ENCODE measurements at places on chromosomes 1 and 21. TPM values are rescaled to one million over a fixed set of nuclear protein-coding genes. Genes with fewer than 3 reads are reported as not detected.

DNA sequence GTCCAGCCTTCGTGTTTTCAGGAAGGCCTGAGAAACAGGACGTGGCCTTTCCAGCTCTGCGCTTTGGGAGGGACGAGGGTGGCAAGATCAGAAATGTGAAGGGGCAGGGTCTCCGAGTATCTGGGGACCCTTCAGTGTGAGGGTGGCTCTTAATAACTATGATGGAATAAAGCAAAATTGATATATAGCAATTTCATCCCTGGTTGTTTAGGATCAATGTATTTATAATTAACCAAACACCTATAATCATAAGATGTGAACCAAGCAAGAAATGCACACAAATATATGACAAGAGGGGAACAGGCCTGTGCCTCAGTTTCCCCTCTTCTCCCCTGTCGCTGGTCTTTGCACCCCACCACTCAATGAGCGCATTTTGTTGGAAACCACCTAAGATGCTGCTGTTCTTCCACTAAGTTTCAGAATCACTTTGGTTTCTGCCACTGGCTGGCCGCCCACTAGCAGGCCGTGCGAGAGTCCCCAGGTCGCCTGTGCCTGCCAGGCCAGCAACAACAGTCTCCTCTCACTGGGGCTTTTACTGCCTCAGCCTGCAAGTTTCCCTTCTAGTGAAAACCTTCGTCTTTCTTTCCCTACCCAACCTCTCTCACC is 36.6 kb downstream of the UBASH3A start:
- no peak for DNase-seq

DNA sequence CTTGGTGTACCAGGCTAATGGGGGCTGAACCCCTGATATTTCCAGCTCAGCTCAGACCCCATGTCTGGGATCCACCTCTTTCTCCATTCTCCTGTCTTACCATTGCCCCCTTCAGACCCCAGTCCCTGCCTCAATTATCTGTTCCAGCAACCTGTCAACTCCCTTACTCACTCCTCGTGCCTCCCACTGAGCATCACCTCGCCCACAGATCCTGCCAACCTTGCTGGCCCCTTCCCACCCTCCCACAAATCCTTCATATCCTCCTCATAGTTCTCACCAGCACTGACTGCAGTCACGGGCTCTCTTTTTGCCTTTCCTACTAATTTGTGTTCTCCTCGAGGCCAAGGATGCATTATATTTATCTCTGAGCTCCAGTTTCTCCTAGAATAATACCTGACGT is 62.9 kb downstream of the TMEM53 start:
- no peak for DNase-seq

GRCh38 chr1:245316784-245317183 is 162.0 kb downstream of the KIF26B start:
- no peak for DNase-seq

DNA sequence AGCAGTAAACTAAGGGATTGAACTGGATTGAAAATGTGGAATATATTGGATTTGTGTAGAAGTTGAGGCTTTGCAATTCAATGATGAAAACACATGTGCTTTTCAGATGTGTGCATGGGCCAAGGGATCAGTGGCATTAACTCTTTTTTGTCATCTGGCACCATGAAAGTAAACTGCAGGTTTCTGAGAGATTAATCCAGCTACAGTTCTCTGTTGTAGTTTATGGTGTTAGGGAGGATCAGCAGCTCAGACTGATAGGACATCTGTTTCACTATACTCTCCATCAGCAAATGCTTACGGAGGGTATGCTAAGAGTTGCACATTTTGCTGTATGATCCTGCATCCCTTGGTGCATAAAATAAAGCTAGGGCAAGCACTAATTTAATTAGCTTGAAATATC is 82.6 kb downstream of the C1orf21 start:
- DNase-seq = no peak

GRCh38 chr1:66415866-66416265 is 118.1 kb upstream of the SGIP1 start:
- no peak for DNase-seq

DNA sequence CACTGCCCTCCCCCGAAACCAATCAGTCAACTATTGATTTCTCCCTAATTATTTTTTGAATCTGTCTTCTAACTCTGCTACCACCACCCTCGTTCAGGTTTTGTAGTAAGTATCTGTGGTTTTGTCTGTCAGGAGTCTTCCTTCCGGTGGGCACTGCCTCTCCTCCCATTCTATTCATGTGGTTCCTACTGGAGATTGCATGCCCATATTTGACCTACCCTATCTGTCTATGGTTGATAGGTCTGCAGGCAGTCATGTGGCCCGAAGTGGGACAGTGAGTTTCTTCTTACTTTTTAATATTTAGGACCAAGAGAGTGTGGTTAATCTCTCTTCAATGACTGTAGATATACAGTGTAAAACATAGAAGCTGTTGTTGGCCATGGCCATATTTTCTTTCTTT is 17.8 kb upstream of the MAST2 start:
- no peak for DNase-seq

DNA sequence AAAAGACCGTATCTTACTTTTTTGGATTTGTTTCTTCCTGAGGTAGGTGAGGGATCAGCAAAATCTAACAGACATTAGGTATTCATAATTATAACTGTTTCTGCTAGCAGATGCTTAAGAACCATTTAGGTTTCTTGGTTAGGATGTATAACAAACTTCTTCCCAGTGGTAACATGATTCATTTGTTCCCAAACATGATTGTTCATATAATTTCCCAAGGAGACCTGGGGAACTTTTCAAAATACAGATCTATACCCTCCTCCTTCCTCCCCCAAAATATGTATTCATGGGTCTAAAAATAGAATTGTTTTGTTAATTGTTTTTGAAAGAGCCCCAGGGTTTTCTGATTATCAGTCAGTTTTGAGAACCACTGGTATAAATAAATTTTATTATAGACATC is 228.2 kb downstream of the COP1 start:
- no peak for DNase-seq

DNA sequence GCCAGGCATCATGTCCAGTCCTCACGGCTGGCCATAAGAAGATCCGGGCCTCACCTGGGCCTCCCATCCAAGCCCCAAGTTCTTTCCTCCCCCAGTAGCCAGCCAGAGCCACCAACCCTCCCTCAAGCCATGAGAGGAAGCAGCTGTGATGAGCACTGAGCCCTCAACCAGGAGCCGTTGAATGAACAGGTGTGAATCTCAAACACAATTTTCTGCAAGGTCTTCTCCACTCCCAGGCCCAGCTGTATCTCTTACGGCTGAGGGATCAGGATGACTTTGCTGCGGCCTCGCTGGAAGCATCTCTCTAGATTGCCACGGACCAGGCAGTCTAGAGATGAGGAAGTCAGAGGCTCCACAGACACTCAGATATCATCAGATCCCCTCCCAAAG is 9.8 kb upstream of the CLDN14 start:
- DNase-seq = no peak

- peak; percentile 79 for DNase-seq
Measured at GRCh38 chr1:62687903-62688686, at the start of gene DOCK7. TSS of gene DOCK7 (minus strand) at chr1:62688386. CDS start at chr1:62688264, 122 bp downstream.

- no peak for DNase-seq
Measured at GRCh38 chr1:53595906-53596305, 136.7 kb downstream of the DMRTB1 start.

DNA sequence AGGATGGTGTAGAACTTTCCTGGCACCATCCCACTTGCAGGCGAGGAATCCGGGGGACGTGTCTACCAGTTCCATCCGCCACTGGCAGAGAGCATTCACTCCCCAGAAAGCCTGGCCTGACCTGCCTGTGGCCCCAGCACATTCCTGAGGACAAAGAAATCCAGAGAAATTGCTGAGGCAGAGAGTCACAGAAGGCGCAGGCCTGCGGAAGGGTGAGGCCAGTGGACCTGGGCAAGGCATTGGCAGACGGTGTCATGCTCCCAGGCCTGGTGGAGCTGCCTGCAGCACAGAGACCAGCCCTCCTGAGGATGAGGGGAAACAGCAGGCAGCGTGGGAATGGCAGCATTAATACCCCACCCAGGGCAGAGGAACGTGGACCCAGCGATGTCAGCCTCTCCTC is 81.2 kb upstream of the F3 start:
- DNase-seq = peak; percentile 91

DNA sequence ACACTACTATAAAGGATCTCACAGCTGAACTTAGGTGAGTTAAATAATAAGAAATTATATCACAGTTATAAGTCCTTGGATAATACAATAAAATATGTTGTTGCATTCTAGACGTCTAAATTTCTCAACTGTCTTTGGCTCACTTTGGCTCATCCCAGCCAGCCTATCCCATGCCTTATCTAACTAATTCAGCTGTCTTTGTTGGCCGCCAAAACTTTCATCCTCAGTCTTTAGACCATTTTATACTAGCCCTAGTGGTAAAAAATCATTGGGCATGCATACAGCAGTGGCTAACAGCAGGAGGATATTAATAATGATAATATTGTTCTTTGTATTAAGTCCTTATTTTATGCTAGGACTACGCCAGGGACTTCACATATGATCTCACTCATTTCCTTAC is 59.3 kb downstream of the CCDC18 start:
- DNase-seq = no peak

GRCh38 chr1:14371771-14372497 is 226.6 kb upstream of the KAZN start:
- DNase-seq = no peak

GRCh38 chr1:163046071-163046470 is 23.1 kb upstream of the RGS4 start:
- DNase-seq = peak; percentile 30

DNA sequence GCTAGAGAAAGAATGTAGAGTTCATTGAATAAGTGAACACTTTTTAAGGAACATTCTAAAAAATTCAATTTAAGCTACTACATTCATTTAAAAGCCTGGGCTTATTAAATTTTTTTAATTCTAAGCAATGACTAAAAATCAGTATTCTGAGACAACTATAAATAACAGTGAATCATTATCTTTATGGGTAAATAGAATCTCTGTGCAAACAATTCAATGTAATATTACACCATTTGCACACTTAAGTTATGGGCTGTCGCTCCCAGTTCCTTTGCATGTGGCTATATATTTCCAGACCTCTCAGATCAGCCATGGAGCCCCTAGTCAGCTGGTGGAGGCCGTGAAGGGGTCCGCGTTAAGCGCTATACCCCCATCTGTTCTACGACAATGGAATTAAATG is 65.1 kb downstream of the KCNK1 start:
- no peak for DNase-seq

DNA sequence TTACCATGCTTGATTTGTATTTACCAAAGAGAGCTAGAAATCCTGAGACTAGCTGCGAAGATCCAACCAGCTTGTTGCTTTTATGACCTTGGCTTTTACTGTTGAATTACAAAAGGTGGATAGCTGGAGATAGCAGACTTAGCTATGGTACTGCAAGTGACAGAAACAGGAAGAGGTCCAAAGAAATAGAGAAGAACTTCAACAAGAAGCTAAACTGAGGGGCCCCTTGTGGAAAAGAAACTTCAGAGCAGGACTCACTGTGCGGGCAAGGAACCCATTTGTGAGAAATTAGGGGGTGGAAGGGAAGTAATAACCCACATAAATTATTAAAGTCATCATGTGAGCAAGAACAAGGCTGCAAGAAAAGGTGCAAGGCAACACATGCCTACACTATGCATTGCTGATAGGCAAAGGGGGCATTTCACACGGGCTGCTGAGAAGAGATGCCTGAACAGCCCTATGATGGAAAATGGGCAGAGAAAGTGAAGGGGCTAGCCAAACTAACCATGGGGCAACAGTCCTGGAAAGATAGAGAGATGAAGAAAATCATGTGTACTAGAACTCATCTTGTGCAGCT is 116.6 kb upstream of the PRDX6 start:
- DNase-seq = no peak

- DNase-seq = no peak
Measured at GRCh38 chr1:18154430-18155194, 47.0 kb downstream of the IGSF21 start.

DNA sequence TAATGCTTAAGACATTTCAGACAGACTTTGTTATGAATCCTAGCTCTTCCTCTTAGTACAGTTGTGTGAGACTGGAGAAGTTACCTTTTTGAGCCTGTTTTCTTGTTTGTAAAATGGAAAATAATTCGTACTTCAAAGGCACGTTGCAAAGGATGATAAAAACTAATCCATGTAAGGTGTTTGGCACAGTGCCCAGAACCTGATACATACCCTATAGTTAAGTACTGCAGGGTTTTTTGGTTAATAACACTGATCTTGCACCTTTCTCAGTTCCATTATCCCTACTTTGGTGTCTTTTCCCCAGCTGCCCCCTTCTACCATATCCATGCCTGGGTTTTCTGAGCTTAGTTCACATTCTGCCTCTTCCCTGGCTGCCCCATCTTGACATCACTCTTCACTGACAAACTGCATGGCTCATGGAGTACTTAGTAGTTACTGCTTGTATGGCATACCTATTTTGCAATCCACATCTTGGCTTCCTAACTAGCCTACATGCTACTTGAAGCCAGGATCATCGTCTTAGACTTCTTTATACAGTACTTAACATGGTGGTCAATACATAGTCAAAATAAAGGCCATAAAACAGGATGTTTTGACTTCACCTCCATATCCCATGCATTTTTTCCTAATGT is 10.1 kb downstream of the CCDC185 start:
- peak; percentile 19 for DNase-seq

DNA sequence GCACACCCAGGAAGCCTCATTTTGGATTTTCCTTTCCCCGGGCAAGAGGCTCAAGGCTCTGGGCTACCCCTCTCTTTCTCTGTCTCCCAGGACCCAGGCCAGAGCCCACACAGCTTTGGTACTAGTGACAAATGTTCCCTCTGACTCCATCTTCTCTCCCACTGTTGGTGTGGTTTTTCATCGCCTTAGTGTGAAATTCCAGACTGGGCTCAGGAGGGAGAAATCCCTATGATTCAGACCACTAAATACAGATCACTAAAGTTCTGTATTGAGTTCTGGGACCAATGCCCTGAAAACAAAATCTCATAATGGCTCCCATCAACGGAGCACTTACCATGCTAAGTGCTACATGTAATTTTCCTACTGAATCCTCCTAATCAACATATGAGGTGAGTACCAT is 26.1 kb downstream of the IQGAP3 start:
- no peak for DNase-seq

DNA sequence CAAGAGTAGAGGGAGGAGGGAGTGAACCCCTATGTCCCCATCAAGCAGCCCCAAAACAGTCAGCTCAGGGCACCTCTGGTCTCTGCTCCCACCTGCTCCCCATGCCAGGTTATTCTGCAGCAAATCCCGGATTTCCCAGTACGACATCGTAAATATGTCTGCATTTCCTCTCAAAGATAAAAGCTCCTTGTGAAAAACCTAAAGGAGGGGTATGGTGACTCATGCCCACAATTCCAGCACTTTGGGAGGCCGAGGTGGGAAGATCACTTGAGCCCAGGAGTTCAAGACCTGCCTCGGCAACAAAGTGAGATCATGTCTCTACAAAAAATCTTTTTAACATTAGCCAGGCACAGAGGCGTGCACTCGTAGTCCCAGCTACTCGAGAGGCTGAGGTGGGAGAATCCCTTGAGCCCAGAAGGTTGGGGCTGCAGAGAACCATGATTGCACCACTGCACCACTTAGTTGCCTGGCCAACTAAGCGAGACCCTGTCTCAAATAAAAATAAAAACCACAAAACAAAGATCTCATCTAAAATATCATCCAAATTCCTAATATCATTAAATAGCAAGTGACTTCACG is 7.1 kb downstream of the ACOT7 start:
- DNase-seq = peak; percentile 74

Gene PLXNA2
- polyA plus RNA-seq = 11.5 TPM

Gene GPR25
- polyA plus RNA-seq = not detected

Gene LDLRAD1
- not detected for polyA plus RNA-seq

Gene VWA5B1
- not detected for polyA plus RNA-seq

Gene CLEC20A
- not detected for polyA plus RNA-seq

Gene KCNK2
- 0.05 TPM for polyA plus RNA-seq

Gene ADORA3
- polyA plus RNA-seq = not detected

Gene C8A
- not detected for polyA plus RNA-seq

Gene KRTAP11-1
- polyA plus RNA-seq = not detected

Gene KRTAP10-4
- polyA plus RNA-seq = not detected
